ENCODE measurements at places on chromosomes 5 and 9.

GRCh38 chr5:169701910-169702451 lies 64.9 kb downstream of the DOCK2 start:
- no peak for DNase-seq

GRCh38 chr5:97087138-97087537 lies 55.3 kb downstream of the LIX1 start:
- no peak for DNase-seq

- DNase-seq = no peak
These were observed 386.2 kb upstream of the IZUMO3 start for GRCh38 chr9:24931894-24932293.

- no peak for DNase-seq
These were observed 77.3 kb downstream of the WNK2 start for GRCh38 chr9:93261281-93261680.

GRCh38 chr5:178995341-178995690 lies 196 bp upstream of the GRM6 start:
- DNase-seq = no peak

DNA sequence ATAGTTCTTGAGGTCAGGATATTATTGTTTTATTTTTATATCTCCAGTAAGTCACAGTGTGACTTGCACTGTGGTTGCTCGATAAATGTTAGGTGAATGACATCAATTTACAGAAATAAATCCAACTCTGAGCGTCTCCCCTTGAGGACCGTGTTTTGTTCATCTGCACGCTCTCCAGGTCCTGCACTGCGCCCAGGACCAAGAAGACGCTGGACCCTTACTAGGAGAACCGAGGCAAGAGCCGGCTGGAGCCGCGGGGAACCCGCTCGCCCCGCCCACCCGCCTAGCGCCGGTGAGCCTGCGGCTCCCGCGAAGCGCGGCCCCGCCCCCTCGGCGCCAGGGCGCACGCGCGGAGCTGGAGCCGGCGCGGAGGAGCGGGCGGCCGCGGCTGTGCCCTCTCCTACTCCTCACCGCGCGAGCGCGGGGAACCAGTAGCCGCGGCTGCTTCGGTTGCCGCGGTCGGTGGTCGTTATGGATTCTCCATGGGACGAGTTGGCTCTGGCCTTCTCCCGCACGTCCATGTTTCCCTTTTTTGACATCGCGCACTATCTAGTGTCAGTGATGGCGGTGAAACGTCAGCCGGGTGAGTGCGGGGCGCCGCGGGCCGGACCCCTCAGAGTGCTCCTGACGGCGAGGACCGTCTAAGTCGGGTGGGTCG lies at the start of gene TMEM38B:
Gene TMEM38B (plus strand): TSS at position 352 of the 658 bp plus-strand sequence. CDS start 120 bp downstream, at position 472.
- DNase-seq = peak; percentile 77

DNA sequence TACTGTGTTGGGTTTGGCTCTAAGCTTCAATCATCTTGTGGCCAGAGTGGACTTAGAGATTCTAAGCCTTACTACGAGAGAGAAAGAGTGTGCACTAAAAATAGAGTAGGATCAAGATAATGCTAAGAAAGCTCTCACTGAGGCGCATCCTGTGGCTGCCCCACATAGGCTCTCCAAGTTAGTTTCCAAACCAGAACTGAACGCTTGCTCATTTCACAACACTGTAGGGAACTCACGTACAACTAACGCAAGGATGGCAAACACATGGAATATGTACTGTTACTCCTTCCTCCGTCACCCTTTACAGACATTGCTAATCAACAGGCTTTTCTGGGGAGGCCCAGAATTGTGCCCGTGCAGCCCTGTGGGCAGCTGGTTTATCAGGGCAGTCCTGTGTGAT lies 90.9 kb downstream of the EQTN start:
- DNase-seq = no peak

GRCh38 chr5:125409234-125409860 lies 662.9 kb upstream of the ZNF608 start:
- DNase-seq = no peak

- peak; percentile 88 for DNase-seq
These were observed 10.7 kb upstream of the UBAC1 start for GRCh38 chr9:135971892-135972291.

All from HuH-7.5 (cell line).